ENCODE measurements at places on chromosomes 11 and 22.

DNA sequence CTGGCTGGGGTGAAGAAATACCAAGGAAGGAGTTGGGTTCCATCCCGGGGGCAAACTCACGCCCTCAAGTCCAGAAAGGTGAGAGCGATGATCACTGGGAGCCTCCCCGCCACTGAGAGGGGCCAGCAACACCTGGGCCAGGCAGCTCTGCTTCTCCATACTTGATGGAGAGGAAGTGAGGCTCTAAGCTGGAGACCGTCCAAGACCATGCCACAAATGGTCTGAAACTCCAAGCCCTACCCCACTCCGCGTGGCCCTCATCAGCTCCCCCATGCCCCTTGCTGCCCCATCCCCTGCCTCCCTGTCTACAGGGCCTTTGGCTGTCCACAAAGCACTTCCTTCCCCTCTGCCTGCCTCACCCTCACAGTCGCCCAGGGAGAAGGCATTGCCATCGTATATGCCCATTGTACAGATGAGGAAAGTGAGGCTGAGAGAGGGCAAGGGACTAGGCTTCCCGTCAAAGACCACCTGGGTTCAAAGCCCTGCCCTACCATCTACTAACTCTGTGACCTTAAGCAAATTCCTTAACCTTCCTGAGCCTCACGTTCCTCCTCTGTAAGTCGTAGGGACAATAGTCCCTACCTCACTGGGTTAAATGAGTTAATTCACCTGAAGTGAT lies 4.4 kb upstream of the PDGFB start:
- DNase-seq, result no peak

GRCh38 chr11:8834379-8834778 lies 76.6 kb upstream of the AKIP1 start:
- DNase-seq, result no peak

DNA sequence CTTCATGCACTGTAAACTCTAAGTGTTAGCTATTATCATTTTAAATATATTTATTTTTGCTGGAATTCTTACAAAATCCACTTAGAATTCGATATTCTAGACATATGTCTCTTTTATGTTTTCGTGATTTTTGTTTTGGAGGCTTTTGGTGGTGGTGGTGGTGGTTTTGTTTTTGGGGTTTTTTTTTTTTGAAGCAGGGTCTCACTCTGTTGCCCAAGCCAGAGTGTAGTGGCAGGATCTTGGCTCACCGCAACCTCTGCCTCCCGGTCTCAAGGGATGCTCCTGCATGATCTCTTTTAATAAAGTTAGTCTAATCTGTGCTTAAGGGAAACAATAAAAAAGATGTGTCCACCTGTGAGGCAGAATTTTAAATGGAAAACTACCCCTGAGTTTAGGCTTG lies 117.7 kb downstream of the MRTFA start:
- DNase-seq, result no peak

- no peak for DNase-seq
Measured at GRCh38 chr11:47271961-47272661, 2.2 kb downstream of the MADD start.

GRCh38 chr11:122197066-122197987 lies 81.3 kb upstream of the BLID start:
- no peak for DNase-seq

- DNase-seq, result no peak
Measured at GRCh38 chr11:1826552-1827094, 8.2 kb upstream of the SYT8 start.

- DNase-seq, result no peak
Measured at GRCh38 chr11:111334532-111335502, 36.5 kb downstream of the POU2AF3 start.

- no peak for DNase-seq
Measured at GRCh38 chr22:27757928-27758525, 43.5 kb downstream of the MN1 start.

GRCh38 chr11:26063915-26064314 lies 268.0 kb upstream of the ANO3 start:
- DNase-seq, result no peak

- no peak for DNase-seq
Measured at GRCh38 chr11:11624204-11624603, 2.4 kb upstream of the GALNT18 start.

GRCh38 chr22:46563381-46564083 lies 26.1 kb upstream of the CELSR1 start:
- DNase-seq, result no peak

DNA sequence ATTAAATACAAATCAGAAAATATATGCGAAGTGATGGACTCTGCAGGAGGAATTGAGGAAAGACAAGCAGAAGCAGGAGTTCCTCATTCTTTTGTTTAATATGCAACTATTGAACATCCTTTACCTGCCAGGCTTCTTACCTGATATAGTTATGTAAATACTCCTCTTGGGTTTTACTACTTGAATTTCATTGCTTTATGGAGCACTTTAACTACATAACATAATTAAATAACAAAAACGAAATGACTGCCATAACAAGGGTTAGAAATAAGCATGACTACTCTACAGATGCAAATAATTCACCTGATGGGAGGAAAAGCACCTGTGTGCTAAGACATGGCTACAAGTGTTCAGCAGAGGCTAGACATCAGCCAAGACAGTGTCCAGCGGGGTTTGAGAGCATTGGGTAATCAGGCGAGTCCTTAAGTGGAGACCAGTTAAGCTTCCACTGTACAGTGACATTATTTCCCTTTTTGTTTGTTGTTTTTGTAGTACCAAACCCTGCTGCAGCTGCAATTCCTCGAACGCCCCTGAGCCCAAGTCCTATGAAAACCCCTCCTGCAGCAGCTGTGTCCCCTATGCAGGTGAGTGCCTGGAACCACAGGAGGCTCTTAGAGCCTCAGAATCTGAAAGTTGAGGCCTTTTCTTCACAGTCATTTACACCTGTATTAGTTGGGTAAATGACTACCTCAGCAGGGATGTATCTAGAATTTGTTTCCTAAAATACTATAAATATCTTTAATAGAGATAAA lies 67.4 kb downstream of the SPECC1L start:
- DNase-seq, result no peak

- DNase-seq, result no peak
Measured at GRCh38 chr11:95066716-95067038, at the start of gene SRSF8. SRSF8 (plus strand) TSS chr11:95066919; CDS start chr11:95067227, 308 bp downstream.

DNA sequence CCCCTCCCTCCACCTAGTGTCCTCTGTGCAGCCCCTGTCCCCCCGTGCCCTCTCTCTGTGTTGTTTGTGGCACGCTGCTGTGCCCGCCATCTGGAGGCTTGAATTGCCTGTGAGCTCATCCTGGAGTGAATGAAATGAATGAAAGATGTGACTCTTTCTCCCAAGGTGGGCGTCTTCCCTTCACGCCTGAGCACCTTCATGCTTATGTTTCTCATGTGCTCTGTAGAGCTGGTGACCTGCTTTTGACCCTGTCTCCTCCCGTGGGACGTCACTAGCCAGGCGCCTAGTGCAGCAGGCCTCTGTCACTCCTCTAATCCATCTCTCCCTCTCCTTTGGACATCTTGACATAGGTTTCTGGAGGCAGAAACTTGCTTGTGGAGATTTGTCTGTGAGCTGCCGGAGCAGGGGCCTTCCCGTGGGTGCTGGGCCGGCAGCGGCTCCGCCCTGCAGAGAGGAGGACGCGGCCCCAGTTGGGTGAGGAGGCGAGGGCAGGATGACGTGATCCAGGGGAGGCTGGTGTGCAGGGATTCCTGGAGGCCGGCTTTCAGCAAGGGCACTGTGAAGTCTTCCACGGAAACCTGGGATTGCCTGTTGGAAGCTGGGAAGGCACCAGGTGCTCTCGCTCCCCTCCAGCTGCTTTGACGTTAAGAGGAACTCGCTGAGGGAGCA lies 40.6 kb downstream of the MUC6 start:
- DNase-seq, result no peak

DNA sequence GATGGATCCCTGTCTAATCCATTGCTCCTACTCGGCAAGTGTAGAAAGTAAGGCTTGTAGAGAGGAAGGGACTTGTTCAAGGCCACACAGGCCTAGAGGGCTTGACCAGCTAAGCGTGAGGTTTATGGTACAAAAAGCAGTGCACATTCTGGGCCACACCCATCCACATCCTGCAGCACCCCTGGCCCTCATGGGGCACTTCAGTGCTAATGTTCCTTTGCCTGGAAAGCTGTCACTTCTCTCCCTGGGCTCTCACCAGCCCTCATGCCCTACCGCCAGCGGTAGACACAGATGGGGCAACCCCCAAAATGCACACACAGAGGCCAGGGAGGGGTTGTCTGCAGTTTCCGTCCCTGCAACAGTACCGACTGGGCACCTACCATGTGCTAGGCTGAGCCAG lies 7.1 kb upstream of the MGAT3 start:
- DNase-seq, result no peak

DNA sequence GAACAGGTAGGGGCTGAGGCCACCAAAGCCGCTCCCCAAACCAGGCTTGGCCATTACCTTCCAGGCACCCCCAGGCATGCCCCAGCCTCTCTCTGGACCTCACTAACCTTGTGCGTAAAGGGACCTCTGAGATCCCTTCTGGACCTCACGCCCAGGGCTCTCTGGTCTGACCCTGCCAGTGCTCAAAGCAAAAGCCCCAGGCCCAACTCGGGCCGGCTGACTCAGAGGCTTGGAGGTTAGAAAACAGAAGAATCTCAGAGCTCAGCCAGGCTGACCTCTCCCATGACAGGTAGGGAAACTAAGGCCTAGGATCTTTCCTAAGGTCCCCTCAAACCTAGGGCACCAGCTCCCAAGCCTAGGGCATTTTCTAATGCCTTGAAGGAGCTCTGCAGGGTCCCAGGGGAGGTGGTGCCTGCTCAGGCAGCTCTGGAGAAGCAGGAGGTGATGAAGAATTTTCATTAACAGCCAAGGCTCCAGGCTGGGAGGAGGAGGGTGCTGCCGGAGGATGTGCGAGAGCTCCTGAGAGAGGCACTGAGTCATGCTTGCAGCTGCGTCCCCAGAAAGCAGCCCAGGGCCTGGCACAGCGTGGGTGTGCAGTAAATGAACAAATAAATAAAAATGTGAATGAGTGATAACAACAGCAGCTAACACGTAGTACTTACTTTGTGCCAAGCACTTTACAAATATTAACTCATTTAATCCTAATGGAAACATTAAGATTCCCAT lies 25.6 kb downstream of the ARRB1 start:
- no peak for DNase-seq

DNA sequence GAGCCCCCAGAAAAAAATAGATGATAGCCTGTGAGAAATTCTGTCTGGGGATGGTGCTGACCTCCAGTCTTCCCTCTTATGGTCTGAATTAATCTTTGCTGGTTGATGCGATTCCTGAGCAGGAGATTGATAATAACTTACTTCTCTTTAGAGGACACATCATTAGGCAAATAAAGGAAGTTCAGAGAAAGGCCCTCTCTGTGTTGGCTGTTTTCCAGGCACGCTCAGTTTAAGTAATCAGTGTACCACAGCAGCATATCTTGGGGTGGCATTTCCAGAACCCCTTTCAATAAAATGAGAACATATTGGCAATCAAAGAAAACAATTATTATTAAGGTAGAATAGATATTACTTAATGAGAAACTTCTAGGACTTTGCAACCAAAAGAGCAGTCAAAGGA lies 1129.3 kb upstream of the RAG2 start:
- no peak for DNase-seq

GRCh38 chr22:45481661-45482060 lies 21.0 kb upstream of the FBLN1 start:
- no peak for DNase-seq

- no peak for DNase-seq
Measured at GRCh38 chr11:64723117-64723906, at the start of gene NRXN2. NRXN2 (minus strand) TSS chr11:64723197; CDS start chr11:64713699, 9,498 bp downstream.

DNA sequence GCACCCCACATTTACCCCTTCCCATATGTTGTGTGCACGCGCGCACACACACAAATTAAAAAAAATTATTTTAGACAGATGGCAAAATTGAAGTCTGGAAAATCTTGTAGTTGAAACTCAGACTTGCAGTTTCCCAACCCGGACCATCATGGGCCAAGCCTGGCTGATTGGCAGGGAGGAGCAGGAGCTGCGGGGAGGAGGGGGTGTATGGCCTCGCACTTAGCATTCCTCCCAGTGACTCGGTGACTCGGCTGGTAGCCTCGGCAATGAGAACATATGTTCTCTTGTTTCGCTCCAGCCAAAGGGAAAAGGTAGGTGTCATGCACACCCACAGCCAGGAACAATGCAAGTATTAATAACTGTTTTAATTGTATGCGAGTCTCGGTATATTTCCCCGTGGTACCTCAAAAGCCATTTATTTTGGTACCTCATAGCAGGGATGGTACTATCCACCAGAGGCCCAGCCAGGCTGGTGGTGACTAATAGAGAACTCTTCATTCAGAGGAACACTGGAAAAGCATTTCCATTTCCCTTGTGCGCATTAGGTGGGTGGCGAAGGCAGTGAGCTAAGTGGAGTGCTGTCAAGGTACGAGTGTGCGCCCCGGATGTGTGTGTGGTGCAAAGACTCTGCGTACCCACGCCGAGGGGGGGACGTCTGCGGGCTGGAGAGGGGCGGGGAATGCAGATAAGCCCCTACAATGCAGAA lies 92.5 kb downstream of the DSCAML1 start:
- DNase-seq, result no peak

DNA sequence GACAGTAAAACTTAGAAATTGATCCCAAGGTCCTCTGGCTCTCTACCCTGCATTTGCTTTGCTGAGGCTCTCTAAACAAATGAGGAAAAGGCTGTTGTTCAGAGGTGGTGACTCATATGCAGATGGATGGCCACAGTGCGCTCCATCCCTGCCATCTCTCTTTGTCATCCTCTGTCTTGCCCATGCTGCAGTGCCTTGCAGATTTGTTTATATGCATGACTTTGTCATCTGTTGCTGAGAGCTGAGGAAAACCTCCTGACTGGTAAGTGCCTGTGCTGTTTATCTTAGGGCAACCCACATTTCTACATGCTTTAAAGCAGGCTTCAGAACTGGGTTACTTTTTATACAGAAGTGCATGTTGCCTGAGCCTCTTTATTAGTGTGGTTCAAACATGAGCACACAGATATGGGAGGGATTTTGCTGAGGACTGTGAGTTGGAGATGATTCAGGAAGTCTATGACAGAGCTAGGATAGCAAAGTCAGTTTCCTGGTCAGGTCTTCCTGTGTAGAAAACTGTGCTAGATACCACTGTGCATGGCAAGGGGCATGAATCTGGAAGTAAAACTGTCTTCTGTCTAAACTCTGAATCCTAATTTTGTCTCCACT lies 57.4 kb downstream of the JAM3 start:
- no peak for DNase-seq

- DNase-seq, result no peak
Measured at GRCh38 chr22:28736301-28737155, 5.1 kb downstream of the CHEK2 start.

DNA sequence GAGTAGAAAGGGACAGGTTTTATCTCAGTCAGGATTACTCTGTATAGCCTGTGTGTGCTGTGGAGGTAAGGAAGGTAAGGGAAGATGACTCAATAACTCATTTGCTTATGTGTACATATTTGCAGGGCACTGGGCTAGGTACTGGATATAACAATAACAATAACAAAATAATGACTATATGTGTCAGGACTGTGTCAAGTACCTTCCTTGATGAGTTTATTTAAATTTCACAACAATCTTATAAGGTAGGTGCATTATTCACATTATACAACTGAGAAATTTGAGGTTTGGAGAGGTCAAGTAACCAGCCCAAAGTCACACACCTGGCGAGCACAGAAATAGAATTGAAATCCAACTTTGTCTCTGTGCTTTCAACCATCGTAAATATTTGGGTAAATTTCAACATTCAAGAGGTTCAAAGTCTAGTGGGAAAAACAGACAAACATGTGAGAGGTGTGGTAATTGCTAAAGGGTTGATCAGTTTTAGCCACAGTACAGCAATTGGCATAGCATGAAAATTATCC lies 131.8 kb downstream of the APIP start:
- DNase-seq, result no peak

- DNase-seq, result no peak
Measured at GRCh38 chr11:45337583-45338360, 51.6 kb upstream of the SYT13 start.
